ENCODE measurements at places on chromosomes 1 and 21. TPM values are rescaled to one million over a fixed set of nuclear protein-coding genes. Genes with fewer than 3 reads are reported as not detected.

The ZBTB17 gene
- 68.8 TPM for total RNA-seq

DNA sequence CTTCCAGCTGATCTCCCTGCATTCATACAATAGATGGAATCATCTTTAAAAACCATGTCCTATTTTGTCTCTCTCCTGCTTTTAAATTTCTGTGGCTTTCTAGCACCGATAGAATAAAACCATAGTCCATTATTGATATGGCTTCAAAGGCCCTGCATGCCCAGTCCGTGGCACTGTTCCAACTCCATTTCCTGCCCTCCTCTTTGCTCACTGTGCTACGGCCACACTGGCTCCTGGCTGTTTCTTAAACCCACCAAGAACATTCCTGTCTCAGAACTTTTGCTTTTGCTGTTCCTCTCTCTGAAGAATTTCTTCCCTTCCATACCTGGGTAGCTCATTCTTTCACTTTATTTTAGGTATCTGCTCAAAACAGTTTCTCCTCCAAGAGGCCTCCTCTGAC, 7.2 kb downstream of the SLAMF1 start:
- DNase-seq = no peak
- H3K4me3 ChIP-seq = peak overlapping the region; percentile 66
- peak overlapping the region; percentile 97 for H3K27ac ChIP-seq
- H3K36me3 ChIP-seq = peaks cover 85% of the 10 kb centered on the region
- H3K27me3 ChIP-seq = no peaks in the 10 kb centered on the region

GRCh38 chr1:89953131-89953626, 41.7 kb upstream of the ZNF326 start:
- H3K27ac ChIP-seq = no peak overlapping the region
- no peaks in the 10 kb centered on the region for H3K36me3 ChIP-seq

The FMO4 gene
- total RNA-seq = 1.5 TPM

- H3K4me3 ChIP-seq = no peak overlapping the region
- no peak for DNase-seq
- peaks cover 15% of the 10 kb centered on the region for H3K4me1 ChIP-seq
- H3K27me3 ChIP-seq = no peaks in the 10 kb centered on the region
- no peak overlapping the region for H3K27ac ChIP-seq
Observed at GRCh38 chr1:186443638-186444037, 17.3 kb downstream of the PDC start.

DNA sequence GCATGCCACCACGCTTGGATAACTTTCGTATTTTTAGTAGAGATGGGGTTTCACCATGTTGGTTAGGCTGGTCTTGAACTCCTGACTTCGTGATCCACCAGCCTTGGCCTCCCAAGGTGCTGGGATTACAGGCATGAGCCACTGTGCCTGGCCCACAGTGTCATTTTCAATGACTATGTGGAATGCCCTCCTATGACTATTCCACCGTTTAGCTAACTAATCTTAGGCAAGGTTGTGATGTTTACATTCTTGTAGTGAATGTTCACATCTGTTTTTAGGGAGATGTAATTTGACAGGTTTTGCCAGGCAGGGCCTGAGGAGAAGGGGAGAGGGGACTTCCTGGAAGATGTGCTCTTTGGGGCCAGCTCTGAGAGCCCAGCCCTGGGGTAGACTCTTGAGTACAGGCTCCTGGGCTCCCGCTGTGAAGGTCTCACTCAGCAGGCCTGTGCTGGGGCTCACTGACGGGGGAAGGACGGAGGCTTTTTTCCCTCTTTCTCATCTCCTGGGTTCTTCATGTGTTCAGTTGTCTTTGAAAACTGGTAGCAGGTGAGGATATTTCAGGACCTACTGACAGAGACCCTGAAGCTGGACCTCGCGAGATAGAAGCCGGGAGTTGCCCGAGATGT, 13.2 kb downstream of the COQ8A start:
- H3K36me3 ChIP-seq = peaks cover 3% of the 10 kb centered on the region
- no peak overlapping the region for H3K4me3 ChIP-seq
- no peaks in the 10 kb centered on the region for H3K4me1 ChIP-seq
- H3K27me3 ChIP-seq = no peaks in the 10 kb centered on the region
- no peak for DNase-seq
- no peak overlapping the region for H3K27ac ChIP-seq

DNA sequence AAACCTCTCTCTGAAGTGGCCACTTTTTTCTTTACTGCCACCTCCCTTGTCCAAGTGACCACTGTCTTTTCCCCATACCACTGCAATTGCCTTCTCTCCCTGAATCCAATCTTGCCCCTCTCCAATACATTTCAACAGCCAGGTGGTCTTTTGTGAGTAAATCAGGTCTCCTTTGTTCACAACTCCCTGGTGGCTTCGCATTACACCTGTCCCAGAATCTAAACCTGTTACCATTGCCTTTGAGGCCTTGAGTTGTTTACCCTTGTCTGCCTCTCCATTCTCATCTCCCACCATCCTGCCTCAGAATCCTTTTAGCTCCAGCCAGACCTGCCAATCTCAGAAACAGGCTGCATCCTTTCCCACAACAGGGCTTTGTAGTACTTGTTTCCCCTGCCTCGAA, 21.8 kb upstream of the DYNLT5 start:
- no peak for DNase-seq
- no peak overlapping the region for H3K4me3 ChIP-seq
- no peak overlapping the region for H3K27ac ChIP-seq
- peaks cover 1% of the 10 kb centered on the region for H3K36me3 ChIP-seq
- H3K4me1 ChIP-seq = peaks cover 27% of the 10 kb centered on the region

The MX2 gene
- 8.2 TPM for total RNA-seq

The KCNJ9 gene
- total RNA-seq = not detected

DNA sequence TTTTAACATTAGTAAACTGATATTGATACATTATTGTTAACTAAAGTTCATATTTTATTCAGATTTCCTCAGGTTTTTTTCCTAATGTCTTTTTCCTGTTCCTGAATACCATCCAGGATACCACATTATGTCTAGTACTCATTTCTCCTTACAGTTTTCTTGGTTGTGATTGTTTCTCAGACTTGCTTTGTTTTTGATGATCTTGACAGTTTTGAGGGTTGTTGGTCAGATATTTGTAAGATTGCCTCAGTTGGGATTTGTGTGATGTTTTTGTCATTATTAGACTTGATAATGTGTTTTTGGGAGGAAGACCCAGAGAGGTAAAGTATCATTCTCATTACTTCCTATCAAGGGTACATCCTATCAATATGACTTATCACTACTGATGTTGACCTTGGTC, 19.5 kb downstream of the EPB41 start:
- peaks cover 32% of the 10 kb centered on the region for H3K4me1 ChIP-seq
- H3K4me3 ChIP-seq = no peak overlapping the region
- H3K27ac ChIP-seq = no peak overlapping the region
- no peak for DNase-seq

DNA sequence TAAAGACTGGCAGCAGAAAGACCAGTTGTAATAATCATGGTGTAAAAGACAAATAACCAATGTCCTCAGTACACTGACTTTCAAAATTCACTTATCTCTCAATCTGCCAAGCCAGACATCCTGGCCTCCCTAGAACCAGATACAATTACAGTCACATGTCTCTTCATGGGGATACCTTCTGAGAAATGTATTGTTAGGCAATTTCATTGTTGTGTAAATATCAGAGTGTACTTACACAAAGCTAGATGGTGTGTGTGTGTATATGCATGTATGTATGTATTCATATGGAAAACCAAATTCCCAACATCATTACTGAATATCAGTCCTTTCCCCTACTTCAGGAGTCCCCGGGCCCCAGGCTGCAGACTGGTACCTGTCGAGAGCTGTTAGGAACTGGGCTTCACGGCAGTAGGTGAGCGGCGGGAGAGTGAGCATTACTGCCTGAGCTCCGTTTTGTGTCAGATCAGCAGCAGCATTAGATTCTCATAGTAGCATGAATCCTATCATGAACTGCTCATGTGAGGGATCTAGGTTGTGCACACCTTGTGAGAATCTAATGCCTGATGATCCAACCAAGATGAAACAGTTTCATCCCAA, 65.3 kb upstream of the ZNF326 start:
- H3K4me3 ChIP-seq = no peak overlapping the region
- no peaks in the 10 kb centered on the region for H3K27me3 ChIP-seq
- H3K4me1 ChIP-seq = no peaks in the 10 kb centered on the region
- peaks cover 44% of the 10 kb centered on the region for H3K36me3 ChIP-seq
- H3K27ac ChIP-seq = no peak overlapping the region
- DNase-seq = no peak

The HHAT gene
- 0.67 TPM for total RNA-seq

- DNase-seq = no peak
- no peak overlapping the region for H3K27ac ChIP-seq
- H3K36me3 ChIP-seq = no peaks in the 10 kb centered on the region
- H3K4me1 ChIP-seq = peaks cover 5% of the 10 kb centered on the region
- H3K4me3 ChIP-seq = no peak overlapping the region
Observed at GRCh38 chr1:112504001-112504660, 4.6 kb upstream of the WNT2B start.

GRCh38 chr1:57866998-57867397, 443.1 kb upstream of the DAB1 start:
- no peaks in the 10 kb centered on the region for H3K4me1 ChIP-seq
- DNase-seq = no peak
- peaks cover 1% of the 10 kb centered on the region for H3K27me3 ChIP-seq
- H3K27ac ChIP-seq = no peak overlapping the region
- H3K4me3 ChIP-seq = no peak overlapping the region

The TNNI3K gene
- not detected for total RNA-seq

The GREM2 gene
- total RNA-seq = 0.05 TPM

GRCh38 chr1:20974069-20974468, 187.0 kb upstream of the HP1BP3 start:
- DNase-seq = no peak
- peaks cover 7% of the 10 kb centered on the region for H3K36me3 ChIP-seq
- H3K4me3 ChIP-seq = no peak overlapping the region

The MCOLN2 gene
- total RNA-seq = 117 TPM

The FCRL2 gene
- not detected for total RNA-seq

DNA sequence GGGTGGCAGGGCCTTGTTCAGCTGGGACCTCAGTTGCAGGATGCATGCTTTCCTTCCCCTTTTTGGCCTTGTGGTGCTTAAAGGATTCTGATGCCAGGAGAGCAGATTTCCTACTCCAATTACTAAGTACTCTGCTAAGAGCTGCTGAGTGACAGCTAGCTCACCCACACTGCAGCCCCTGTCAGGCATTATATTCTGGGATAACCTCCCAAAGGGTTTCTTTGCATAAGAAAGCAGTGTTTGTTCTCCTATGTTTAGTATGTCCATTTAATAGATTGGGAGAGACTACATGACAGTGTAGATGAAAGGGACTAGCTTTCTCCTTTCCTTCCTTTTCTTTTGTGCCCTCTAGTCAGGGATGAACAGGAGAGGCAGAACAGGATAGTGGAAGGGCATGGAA, 100.7 kb downstream of the FAM78B start:
- no peak overlapping the region for H3K27ac ChIP-seq
- no peaks in the 10 kb centered on the region for H3K27me3 ChIP-seq
- H3K36me3 ChIP-seq = no peaks in the 10 kb centered on the region
- no peak overlapping the region for H3K4me3 ChIP-seq
- DNase-seq = no peak
- no peaks in the 10 kb centered on the region for H3K4me1 ChIP-seq

DNA sequence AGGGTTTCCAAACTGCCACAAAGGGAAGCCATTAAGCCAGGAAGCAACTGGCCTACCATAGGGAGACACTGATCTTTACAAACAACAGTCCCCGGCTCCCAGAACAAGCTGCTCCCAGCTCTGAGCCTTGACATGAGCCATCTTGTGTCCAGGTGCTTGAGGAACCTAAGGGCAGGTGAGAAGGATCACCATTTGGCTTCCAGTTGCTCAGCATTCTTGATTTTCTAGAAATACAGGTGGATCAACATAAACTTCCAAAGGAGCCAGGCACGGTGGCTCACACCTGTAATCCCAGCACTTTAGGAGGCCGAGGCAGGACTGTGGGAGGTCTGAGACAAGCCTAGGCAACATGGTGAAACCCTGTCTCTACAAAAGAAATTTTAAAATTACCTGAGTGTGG, 21.6 kb downstream of the ZBTB17 start:
- H3K27me3 ChIP-seq = no peaks in the 10 kb centered on the region
- peaks cover 96% of the 10 kb centered on the region for H3K4me1 ChIP-seq
- DNase-seq = no peak
- H3K4me3 ChIP-seq = no peak overlapping the region
- peak overlapping the region; percentile 67 for H3K27ac ChIP-seq
- H3K36me3 ChIP-seq = peaks cover 49% of the 10 kb centered on the region

- H3K4me3 ChIP-seq = no peak overlapping the region
- H3K27me3 ChIP-seq = peaks cover 2% of the 10 kb centered on the region
- H3K36me3 ChIP-seq = no peaks in the 10 kb centered on the region
- no peak for DNase-seq
- H3K27ac ChIP-seq = no peak overlapping the region
Observed at GRCh38 chr1:116316373-116316772, 56.7 kb upstream of the ATP1A1 start.

The KRTAP19-1 gene
- total RNA-seq = not detected

GRCh38 chr1:40703316-40703715, 11.8 kb downstream of the NFYC start:
- H3K4me3 ChIP-seq = no peak overlapping the region
- H3K4me1 ChIP-seq = peaks cover 49% of the 10 kb centered on the region
- no peak overlapping the region for H3K27ac ChIP-seq
- H3K36me3 ChIP-seq = peaks cover 5% of the 10 kb centered on the region
- no peaks in the 10 kb centered on the region for H3K27me3 ChIP-seq

The ATAD3C gene
- total RNA-seq = 0.57 TPM

DNA sequence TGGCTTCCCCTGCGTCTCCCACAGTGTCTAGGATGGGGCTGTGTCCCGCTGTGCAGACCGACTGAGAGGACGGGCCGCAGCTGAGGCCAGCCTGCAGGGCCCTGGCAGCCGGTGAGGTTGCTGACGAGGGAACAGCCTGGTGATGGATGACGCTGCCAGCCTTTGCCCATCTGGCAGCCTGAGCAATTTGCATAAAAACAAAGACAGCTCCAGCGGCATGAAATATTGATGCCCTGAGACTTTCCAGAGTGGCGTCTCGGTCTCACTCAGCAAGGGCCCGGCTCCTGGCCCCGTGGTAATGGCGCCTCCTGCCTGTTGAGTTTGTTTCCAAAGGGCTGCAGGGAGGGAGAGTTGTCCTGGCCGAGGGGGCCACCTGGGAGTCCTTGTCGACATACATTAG, 19.1 kb upstream of the KCNA10 start:
- H3K27ac ChIP-seq = no peak overlapping the region
- H3K4me1 ChIP-seq = no peaks in the 10 kb centered on the region
- H3K4me3 ChIP-seq = no peak overlapping the region
- DNase-seq = no peak
- peaks cover 13% of the 10 kb centered on the region for H3K27me3 ChIP-seq

DNA sequence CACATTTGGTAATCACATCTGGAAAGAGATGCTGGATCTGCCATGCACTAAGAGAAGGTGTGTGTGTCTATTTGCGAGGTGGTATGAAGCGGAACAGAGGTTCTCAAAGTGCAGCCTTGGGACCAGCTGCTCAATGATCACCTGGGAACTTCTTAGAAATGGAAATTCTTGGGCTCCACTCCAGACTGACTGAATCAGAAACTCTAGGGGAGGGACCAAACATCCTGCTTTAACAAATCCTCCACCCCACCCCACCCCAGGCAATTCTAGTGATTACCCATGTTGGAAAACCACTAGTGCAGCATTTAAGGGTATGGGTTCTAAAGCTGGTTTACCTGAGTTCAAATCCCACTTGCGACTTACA, 143.9 kb upstream of the JUN start:
- DNase-seq = no peak
- no peak overlapping the region for H3K27ac ChIP-seq
- no peaks in the 10 kb centered on the region for H3K36me3 ChIP-seq
- no peak overlapping the region for H3K4me3 ChIP-seq

GRCh38 chr1:245810789-245811337, 656.1 kb downstream of the KIF26B start:
- H3K27ac ChIP-seq = no peak overlapping the region
- no peak for DNase-seq
- no peaks in the 10 kb centered on the region for H3K27me3 ChIP-seq
- H3K4me3 ChIP-seq = no peak overlapping the region

All from activated T-helper 1 cell treated with anti-CD3 and anti-CD28 coated beads, Interleukin-12 subunit alpha, Interleukin-12 subunit beta, Interleukin-2, Interleukin-4 antibody, amounts not matched to agents 30 ng/mL and 10 ng/mL and 1 ng/mL, durations not matched to agents 14 hours and 24 hours and 36 hours (primary cell).